ENCODE measurements at places on chromosomes 1 and 21.

GRCh38 chr1:78658901-78659300 is 9.3 kb downstream of the IFI44 start:
- DNase-seq, result no peak

DNA sequence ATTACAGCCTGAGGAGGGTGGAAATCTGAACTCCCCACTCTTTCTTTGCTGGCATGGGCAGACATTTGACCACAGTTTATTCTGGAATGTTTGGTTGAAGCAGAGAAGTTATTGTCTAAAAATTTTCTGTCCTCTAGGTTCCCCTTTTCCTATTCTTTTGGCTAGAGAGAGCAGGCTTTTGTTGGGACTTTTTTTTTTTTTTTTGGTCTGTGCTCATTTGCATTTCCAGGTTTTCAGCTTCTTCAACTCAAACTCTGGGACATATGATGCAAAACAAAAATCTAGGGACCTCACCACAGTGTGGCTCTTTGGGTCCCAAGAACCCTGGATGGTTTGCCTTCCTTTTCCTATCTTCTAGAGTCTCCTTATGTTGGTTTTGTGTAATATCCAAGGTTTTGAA is 10.9 kb upstream of the ABCG1 start:
- no peak for DNase-seq

DNA sequence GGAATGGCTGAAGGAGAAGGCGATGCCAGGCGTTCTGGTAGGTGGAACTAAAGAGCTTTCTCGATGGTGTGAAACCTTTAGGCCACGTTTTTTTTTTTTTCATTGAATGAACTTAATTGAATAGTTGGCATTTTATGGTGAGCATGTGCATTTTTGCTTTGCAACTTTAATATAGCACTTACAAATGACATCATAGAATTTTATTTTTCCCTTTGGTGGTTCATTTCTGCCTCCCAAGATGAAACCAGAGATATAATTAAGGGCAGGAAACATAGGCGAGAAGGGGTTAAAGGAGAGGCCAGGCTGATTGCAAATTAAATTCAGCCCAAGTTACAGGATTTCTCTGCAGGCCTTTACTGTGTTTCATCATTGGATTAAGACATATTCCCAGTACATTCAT is 85.5 kb upstream of the L1TD1 start:
- no peak for DNase-seq

- DNase-seq, result no peak
These were observed 802 bp downstream of the KAZN start for GRCh38 chr1:14599183-14599791.

GRCh38 chr1:17922833-17923232 is 167.7 kb downstream of the ACTL8 start:
- peak; percentile 53 for DNase-seq

GRCh38 chr1:29900712-29901111 is 664.4 kb downstream of the PTPRU start:
- no peak for DNase-seq

- DNase-seq, result no peak
These were observed 24.1 kb upstream of the ZNF436 start for GRCh38 chr1:23393706-23394105.

DNA sequence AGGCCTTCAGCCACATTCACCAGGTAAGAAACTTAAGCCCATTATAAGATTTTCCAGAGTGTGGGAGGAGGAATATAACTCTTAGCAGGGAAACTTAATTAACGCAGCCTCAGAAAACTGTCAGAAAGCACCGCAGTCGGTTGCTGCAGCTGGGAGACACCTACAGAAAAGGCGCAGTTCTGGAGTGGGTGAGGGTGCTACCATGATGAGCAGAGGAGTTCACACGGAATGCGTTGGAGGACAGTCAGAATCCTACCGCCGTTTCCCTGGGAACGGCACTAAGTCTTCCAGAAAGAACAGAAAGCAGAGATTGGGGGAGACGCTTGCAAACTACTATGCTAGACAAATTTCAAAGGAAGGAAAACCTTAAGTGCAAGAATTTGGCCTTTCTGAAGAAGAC is 6.4 kb downstream of the ACTN2 start:
- no peak for DNase-seq

DNA sequence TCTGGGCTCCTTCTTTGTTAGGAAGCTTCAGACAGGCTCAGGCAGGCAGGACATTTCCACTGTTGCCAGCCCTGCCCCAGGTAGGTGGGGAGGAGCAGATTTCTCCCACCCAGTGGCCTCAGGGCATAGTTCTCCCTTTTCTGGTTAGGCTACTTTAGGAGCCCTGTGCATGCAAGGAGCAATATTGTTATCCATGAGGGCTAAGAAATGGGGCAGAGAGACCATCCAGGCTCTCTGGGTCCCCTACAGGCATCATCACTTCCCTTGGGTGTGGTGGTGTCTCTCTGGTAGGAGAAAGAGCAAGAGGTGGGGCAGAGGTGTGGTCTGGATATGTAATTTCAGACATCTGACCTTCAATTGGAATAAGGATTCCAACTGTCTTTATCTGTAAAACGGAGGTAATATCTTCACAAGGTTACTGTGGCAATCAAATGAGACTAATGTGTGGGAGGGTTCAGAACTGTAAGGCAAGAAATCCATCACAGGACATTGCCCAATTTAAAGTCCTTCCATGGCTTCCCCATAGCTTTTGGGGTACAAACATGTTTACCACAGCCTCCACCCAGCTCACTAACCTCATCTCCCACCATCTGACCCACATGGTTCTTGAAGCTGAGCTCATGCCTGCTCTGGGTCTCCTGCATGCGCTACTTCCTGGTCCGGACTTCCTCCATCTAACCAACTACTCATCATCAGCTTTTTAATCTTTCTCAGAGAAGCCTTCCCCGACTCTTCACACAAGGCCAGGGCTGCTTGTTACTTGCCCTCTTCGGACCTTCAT is 26.1 kb downstream of the PCAT6 start:
- no peak for DNase-seq

DNA sequence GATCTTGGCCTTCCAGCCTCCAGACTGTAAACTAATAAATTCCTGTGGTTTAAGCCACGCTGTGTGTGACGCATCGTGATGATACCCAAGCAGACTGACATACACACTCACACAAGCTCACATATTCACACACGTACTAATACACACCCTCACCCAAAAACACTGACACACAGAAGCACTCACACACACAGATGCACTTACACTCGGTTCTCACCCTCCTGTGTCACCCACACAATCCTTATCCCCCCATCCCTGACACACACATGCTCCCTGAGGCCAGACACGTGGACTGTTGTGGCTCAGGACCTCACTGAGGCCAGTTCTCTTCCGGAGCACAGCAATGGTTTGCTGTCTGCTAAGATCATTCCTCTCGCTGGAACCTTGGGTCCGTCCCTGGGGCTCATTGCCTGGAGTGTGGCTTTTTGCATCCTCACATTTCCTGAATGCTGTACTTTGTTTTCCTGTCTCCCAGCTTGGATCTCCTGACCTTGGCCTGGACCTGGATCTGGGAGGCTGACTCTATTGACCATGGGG is 76.9 kb upstream of the LYST start:
- DNase-seq, result peak; percentile 82

DNA sequence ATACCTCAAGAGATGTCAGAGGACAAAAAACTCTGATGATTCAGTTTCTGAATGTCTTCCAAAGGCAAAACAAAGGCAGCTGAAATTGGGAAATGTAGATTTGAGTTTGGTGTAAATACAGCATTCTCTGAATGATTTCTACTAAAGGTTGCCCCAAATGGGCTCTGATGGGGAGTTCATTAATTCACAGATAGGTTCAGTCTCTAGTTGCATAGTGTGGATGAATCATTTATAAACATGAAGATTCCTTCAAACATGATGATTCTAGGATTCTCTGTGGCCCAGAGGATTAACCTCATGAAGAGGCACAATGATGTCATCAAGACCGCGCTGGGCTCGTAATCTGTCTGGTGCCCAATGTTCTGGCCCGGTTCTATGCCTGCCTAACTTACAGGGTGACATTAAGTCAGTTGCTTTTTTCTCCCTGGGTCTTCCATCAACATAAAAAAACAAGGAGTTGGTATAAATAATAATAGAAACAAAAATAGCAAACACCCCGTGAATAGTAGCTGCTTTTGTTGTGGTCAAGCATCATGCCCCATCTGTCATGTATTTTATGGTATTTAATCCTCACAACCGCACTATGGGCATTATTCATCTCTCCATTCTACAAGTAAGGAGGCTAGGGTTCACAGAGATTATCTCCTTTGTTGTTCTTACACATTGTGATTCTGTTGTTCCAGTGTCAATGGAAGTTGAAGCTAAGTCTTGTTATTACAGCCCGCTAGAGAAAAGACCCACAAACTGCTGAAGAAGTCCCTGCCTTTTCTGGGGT is 509.6 kb upstream of the USP24 start:
- peak; percentile 8 for DNase-seq

DNA sequence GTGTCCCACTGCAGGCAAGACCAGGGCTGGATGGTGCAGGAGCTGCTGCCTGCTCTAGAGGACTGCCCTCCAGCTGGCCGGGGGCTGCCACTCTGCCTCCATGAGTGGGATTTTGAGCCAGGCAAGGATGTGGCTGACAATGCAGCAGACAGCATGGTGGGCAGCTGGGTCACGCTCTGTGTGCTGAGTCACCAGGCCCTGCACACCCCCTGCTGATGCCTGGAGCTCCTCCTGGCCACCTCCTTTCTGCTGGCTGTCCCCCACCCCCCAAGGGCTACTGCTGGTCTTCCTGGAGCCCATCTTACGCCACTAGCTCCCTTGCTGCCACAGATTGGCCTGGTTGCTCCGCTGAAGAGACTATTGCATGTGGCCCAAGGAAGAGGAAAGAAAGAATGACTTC is 3.9 kb upstream of the ZSCAN20 start:
- DNase-seq, result no peak

DNA sequence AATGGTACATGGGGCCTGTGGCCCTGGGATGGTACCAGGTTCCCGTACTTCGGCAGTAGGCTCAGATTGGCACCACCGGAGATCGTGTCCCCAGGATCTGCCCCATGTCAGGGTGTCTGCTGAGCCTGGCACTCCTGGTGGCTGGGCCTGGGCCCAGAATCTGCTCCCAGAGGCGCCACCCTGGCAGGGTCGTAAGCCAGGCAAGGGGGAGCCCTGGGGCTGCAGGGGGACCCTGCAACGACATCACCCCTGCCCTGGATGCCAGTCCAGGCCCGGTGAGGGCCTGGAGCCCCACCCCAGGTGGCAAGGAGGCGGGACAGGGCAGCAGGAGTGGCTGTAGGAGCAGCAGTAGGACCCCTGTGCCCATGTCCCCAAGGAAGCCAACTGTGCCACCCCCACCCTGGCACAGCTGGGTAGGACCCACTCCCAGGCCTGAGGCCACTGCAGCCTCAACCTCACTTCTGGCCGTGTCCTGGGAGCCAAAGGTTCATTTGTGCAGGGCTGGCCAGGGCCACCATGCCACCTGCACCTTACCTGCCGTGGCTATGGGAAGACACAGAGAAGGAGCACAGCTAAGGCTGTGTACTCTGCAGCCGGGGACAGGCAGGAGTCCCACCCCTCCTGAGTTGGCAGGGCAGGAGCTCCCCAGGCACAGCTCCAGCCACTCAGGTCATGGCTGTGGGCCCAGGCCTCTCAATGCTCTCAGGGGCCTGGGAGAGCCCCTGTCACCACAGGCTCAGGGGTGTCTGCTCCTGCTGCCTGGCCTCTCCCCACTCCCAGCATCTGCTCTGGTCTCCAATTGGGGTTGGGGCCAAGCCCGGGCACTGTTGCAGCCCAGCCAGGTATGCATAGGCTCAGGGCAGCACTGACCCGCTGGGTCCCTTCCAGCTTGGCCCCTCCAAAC is 141.7 kb downstream of the EIF4G3 start:
- no peak for DNase-seq

DNA sequence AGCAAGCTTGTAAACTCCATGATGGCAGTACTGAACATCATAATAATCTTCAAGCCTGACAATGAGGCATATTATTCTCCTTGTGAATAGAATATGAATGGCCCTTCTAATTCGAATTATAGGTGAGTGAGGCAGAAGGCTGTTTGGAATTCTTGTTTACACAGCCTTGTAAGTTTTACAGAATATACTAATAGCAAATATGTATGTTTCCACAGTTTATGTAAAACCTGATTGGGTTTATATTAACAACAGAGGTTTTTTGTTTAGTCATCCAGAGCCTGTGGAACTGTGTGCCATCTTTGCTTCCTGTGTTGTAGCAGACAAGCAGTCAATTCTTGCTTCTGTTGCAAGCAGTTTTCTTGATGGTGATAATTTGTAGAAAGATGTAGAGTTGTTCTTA is 8.0 kb downstream of the OSBPL9 start:
- no peak for DNase-seq

DNA sequence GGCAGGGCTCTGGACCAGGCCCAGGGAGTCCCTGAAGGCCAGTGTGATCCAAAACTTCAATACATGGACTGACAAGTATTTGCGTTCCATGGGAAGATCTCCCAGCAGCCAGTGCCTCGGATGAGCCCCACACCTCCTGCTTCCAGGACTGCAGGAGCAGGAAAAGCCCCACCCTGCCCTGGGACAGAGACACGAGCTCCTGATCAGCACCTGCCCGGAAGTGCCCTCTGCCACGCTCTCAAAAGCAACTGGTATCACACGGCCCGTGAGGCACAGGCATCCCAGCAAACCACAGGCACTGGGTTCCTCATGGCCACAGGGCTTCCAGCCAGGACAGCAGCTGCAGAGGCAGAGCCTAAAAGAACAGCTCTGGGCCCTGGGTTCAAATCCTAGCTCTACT is 48.6 kb downstream of the ACOT7 start:
- DNase-seq, result peak; percentile 59

DNA sequence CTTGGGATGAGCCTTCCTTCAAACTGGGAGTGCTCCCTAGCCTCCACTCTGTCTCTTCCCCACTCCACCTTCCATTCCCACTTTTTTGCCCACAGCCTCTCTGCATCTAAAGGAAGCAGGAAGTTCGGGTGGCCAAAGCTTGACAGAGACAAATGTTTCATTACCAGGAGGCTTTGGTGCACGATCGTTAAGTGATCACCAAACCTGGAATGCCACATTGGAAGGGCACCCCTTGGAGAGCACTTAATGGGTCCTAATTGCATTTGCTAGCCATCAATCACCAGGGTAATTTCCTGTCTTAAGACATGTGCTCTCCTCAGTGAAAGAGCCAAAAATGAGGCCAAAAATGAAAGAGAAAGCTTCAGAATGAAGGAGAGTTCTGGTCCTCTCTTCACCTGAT is 206.5 kb downstream of the TNR start:
- no peak for DNase-seq
